Bronchial epithelial cell (primary cell): ENCODE measurements at places on chromosomes 3 and 15. TPM values are rescaled to one million over a fixed set of nuclear protein-coding genes. Genes with fewer than 3 reads are reported as not detected.

ZIC1 gene
- total RNA-seq: not detected in 2 replicates

TICRR gene
- 0.26 TPM in 2 replicates for total RNA-seq

CCR8 gene
- total RNA-seq: not detected in 2 replicates

RHCG gene
- 247 and 322 TPM in 2 replicates for total RNA-seq

ANKUB1 gene
- total RNA-seq: 0.26 and 2.1 TPM in 2 replicates

FGF7 gene
- total RNA-seq: 0.13 and 4.7 TPM in 2 replicates

ADCY5 gene
- total RNA-seq: not detected in 2 replicates

LRTM1 gene
- total RNA-seq: not detected in 2 replicates

MCF2L2 gene
- 0.26 TPM in 2 replicates for total RNA-seq

LDHAL6B gene
- total RNA-seq: not detected in 2 replicates

NGRN gene
- total RNA-seq: 99.1 and 114 TPM in 2 replicates

SLC2A2 gene
- not detected in 2 replicates for total RNA-seq

COL6A5 gene
- total RNA-seq: not detected in 2 replicates

CCDC54 gene
- total RNA-seq: not detected in 2 replicates

ROPN1B gene
- 0.13 TPM in 1 of 2 replicates, not detected in the other for total RNA-seq

TGM5 gene
- under 0.01 and 1.8 TPM in 2 replicates for total RNA-seq

ANKRD34C gene
- total RNA-seq: not detected in 2 replicates

ITIH1 gene
- total RNA-seq: not detected in 2 replicates

PRR20G gene
- total RNA-seq: not detected in 2 replicates

IQCH gene
- total RNA-seq: 1.1 and 2.9 TPM in 2 replicates

CFAP91 gene
- not detected in 2 replicates for total RNA-seq

ZNF80 gene
- not detected in 2 replicates for total RNA-seq
